Activated naive CD8-positive, alpha-beta T cell treated with anti-CD3 and anti-CD28 coated beads, Interleukin-2, amount 10 ng/mL, durations not matched to agents 7 days and 5 days (primary cell): ENCODE measurements at places on chromosomes 11 and 22. TPM values are rescaled to one million over a fixed set of nuclear protein-coding genes. Genes with fewer than 3 reads are reported as not detected.

CCDC88B gene
- 132 TPM for total RNA-seq

GUCD1 gene
- total RNA-seq = 104 TPM

TMEM123 gene
- total RNA-seq = 493 TPM

TNNT3 gene
- 16.7 TPM for total RNA-seq

AQP11 gene
- total RNA-seq = 0.48 TPM

LPXN gene
- total RNA-seq = 159 TPM

- H3K4me3 ChIP-seq = no peak overlapping the region
- no peaks in the 10 kb centered on the region for H3K4me1 ChIP-seq
- DNase-seq = no peak
- no peaks in the 10 kb centered on the region for H3K36me3 ChIP-seq
- no peak overlapping the region for H3K27ac ChIP-seq
- H3K27me3 ChIP-seq = no peaks in the 10 kb centered on the region
These were observed 310.9 kb upstream of the ANO3 start for GRCh38 chr11:26021017-26021416.

- no peak overlapping the region for H3K27ac ChIP-seq
- DNase-seq = no peak
- no peaks in the 10 kb centered on the region for H3K27me3 ChIP-seq
- H3K4me1 ChIP-seq = peaks cover 19% of the 10 kb centered on the region
These were observed 32.6 kb downstream of the MYO18B start for GRCh38 chr22:25774575-25775026.

GRCh38 chr11:117145393-117145761 lies 1.3 kb downstream of the PAFAH1B2 start:
- H3K27ac ChIP-seq = peak overlapping the region; percentile 95
- H3K36me3 ChIP-seq = peaks cover 25% of the 10 kb centered on the region
- H3K27me3 ChIP-seq = peaks cover 6% of the 10 kb centered on the region
- no peak for DNase-seq
- H3K4me3 ChIP-seq = peak overlapping the region; percentile 98

DNA sequence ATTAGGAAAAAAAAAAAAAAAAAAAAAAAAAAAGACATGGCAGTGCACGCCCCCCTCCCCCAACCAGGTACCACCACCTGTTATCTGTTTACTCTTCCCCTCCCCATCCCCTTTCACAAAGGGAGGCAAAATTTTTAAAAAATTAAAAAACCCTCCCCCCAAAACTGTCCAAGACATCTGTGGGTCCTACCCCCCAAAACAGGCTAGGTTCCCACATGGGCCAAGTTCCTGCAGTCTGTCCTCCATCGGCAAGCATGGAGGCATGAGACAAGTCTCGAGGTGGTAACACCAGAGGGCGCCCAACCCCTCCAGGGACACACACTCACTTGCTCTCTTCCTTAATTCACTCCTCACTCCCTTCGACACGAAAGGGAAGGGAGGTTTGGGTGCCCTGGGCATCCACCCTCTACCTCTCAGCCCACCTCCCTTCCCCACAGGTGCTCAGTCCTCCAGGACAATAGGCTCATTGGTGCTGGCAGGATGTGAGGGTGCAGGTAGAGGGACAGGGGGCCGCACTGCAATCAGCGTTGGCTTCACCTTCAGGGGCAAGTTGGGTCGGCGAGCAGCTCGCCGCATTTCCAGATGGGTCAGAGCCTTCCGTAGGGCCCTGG lies 2.2 kb upstream of the TUT1 start:
- peak overlapping the region; percentile 88 for H3K27ac ChIP-seq
- H3K4me1 ChIP-seq = peaks cover 46% of the 10 kb centered on the region
- H3K4me3 ChIP-seq = peak overlapping the region; percentile 58
- no peaks in the 10 kb centered on the region for H3K27me3 ChIP-seq
- peaks cover 29% of the 10 kb centered on the region for H3K36me3 ChIP-seq

DNA sequence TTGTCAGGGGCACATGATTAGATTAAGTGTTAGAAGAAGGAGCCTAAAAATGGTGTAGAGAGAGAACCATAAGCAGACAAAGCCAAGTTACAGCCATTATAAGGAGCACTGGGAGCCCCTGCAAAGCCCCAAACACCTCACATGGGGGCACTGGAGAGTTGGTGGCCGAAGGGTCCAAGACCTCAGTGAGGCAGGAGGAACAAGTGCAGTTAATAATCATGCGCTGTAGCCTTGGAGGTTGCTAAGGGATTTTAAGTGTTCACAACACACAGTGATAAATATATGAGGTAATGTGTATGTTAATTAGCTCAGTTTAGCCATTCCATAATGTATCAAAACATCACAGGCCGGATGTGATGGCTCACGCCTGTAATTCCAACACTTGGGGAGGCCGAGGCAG lies 54.4 kb upstream of the JAM3 start:
- peaks cover 52% of the 10 kb centered on the region for H3K27me3 ChIP-seq
- no peak for DNase-seq
- no peaks in the 10 kb centered on the region for H3K36me3 ChIP-seq
- H3K4me3 ChIP-seq = no peak overlapping the region
- H3K27ac ChIP-seq = no peak overlapping the region
- H3K4me1 ChIP-seq = peaks cover 2% of the 10 kb centered on the region

DNA sequence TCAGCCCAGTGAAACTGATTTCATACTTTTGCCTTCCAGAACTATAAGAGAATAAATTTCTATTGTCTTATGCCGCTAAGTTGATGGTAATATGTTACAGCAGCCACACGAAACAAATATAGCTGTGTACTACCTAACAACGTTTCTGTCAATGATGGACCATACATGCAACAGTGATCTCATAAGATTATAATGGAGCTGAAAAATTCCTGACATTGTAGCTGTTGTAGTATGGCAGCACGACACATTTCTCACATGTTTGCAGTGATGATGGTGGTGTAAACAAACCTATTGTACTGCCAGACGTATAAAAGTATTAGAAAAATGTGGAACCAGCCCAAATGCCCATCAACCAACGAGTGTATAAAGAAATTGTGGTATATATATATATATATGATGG lies 5.8 kb upstream of the SLC5A1 start:
- no peaks in the 10 kb centered on the region for H3K4me1 ChIP-seq
- H3K4me3 ChIP-seq = no peak overlapping the region
- H3K27me3 ChIP-seq = peaks cover 53% of the 10 kb centered on the region
- H3K36me3 ChIP-seq = no peaks in the 10 kb centered on the region

- peaks cover 11% of the 10 kb centered on the region for H3K27me3 ChIP-seq
- peak overlapping the region; percentile 90 for H3K27ac ChIP-seq
- peaks cover 38% of the 10 kb centered on the region for H3K4me1 ChIP-seq
- no peaks in the 10 kb centered on the region for H3K36me3 ChIP-seq
- DNase-seq = no peak
These were observed 8.9 kb downstream of the SCGB1A1 start for GRCh38 chr11:62427630-62428233.

DNA sequence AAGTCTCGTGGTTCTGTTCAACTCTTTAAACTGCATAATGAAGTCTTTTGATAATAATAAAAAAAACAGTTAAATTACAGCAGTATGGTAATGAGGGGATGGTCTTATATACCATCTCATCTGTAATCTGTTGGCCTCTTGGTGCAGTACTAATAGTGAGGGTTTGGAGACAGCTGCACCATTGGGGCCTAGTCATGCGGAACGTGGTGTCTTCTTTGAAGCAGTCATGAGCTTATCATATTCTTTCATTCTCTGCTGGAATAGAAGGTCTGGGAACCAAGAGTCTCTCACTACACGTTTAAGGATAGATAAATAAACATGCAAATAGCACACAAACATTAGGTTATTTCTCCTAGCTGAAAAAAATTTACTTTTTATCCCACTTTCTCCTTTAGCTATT lies 40.9 kb upstream of the OR9Q1 start:
- H3K27me3 ChIP-seq = peaks cover 3% of the 10 kb centered on the region
- H3K27ac ChIP-seq = no peak overlapping the region
- no peak overlapping the region for H3K4me3 ChIP-seq

DNA sequence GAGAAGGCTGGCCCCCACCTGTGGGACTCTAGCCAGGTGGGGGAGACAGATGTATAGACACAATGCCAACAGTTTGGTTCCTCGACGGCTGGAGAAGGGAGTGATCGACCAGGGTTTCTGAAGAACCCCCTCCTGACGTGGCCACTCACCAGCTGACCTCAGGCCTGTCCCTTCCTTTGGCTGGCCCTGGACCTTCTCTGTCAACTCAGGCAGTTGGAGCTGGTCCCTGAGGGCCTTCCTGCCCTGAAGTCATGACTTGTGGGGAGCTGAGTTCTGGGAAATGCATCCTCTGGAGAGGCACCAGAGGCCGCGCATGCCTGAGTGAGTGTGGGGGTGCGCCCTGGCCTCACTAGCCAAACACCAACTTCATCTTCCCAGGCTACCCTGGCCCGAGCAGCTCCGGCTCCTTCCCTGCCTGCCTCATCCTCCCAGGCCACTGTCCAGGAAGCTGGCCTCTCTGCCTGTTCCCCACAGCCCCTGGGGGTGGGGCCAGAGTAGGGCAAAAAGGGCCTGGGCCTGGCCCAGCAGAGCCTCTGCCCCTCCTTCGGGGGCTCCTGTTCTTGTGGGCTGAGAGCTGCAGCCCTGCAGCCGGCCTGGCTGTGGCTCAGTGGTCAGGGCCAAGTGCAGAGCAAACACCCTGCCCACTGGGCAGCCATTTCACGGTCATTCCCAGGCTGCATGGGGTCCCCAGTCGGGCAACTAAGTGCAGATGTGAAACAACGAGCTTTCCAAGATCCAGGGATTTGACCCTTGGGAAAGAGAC lies 23.6 kb downstream of the TXN2 start:
- no peak for DNase-seq
- H3K4me1 ChIP-seq = peaks cover 28% of the 10 kb centered on the region
- H3K36me3 ChIP-seq = peaks cover 3% of the 10 kb centered on the region

DNA sequence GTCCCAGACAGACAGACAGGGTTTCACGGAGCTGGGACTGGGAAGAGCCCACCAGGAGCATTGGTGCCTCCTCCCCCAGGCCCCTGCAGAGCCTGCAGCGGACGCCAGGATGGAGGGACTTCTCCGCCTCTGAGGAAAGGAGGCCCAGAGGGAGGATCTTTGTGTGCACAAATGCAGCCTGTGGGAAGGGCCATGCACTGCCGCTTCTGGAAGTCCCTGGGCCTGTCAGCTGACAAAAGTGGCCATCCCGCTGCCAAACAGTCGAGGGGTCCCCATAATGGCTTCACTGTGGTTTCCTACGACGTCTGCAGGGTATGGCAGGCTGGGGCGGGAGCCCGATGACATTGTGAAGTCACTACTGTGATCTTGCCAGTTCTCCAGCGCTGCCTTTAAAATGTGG lies 73.8 kb downstream of the TP53I11 start:
- no peak for DNase-seq
- no peak overlapping the region for H3K27ac ChIP-seq
- H3K27me3 ChIP-seq = peaks cover 6% of the 10 kb centered on the region
- no peak overlapping the region for H3K4me3 ChIP-seq
- H3K36me3 ChIP-seq = no peaks in the 10 kb centered on the region

DNA sequence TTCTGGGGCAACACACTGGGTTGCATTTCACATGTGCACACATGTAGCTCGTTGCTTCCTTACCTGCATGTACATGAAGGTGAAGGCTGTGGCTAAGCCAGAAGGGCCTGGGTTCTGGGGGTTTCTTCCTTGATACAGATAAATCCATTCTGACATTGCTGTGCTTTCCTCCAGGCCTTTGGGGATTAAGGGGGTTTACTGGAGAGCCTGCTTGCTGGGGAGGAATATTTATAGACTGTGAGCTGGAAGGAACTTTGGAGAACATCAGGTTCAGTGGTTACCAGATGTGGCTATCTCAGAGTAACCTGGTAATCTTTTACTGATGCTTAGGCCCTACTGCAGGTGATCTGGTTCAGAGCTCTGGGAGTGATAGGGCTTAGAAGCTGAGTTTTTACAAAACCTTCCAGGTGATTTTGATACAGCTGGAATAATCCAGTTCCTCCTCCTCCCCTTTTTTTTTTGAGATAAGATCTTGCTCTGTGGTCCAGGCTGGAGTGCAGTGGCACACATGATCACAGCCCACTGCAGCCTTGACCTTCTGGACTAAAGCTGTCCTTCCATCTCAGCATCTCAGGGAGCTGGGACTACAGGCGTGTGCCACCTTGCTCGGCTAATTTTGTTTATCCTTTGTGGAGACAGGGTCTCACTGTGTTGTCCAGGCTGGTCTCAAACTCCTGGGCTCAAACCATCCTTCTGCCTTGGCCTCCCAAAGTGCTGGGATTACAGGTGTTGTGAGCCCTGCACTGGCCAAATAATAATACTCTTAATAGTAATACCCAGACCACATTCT lies 19.9 kb downstream of the ACO2 start:
- H3K4me1 ChIP-seq = peaks cover 9% of the 10 kb centered on the region
- no peak overlapping the region for H3K27ac ChIP-seq
- peaks cover 4% of the 10 kb centered on the region for H3K36me3 ChIP-seq
- DNase-seq = no peak

- DNase-seq = no peak
- H3K4me1 ChIP-seq = peaks cover 42% of the 10 kb centered on the region
- H3K27me3 ChIP-seq = no peaks in the 10 kb centered on the region
- H3K36me3 ChIP-seq = peaks cover 14% of the 10 kb centered on the region
- H3K27ac ChIP-seq = no peak overlapping the region
These were observed 17.0 kb downstream of the PTPRJ start for GRCh38 chr11:47997063-47998053.

DNA sequence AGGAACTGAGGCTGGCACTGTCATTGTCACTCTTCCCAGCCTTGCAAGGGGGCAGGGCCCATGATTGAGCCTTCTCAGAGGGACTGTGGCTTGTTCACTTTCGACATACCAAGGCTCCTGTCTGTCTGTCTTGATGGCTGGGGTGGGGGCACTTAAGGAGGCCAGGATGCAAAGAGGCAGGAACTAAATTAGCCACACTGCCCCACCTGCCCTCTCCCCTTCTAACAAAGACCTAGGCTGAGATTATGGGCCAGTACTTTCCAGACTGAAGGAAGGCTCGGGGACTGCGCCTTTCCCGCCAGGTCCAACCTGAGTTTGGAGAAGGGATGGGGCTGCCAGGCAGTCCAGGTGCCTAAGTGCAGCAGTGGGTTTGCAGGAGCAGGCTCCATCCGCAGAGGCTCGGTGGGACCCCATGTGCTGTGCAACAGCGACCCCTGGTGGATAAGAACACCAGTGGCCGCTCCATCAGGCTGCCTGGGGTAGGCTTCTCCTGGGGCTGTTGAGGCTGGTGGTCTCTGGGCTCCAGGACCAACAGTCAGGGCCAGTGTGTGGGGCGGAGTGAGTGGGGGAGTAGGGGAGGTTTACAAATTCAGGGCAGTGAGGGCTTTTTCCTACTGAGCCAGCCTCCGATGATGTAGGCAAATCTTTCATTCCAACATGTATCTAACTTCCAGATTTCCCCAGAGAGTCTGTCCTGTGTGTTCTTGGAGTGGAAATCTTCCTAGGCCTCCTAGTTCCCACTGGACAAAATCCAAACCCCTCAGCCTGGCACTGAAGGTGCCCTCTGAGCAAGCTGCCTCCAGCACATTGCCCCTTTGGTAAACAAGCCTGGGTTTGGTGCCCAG lies 93.9 kb downstream of the INSC start:
- no peaks in the 10 kb centered on the region for H3K4me1 ChIP-seq
- no peak overlapping the region for H3K27ac ChIP-seq
- DNase-seq = peak; percentile 80
- no peaks in the 10 kb centered on the region for H3K36me3 ChIP-seq
- H3K4me3 ChIP-seq = no peak overlapping the region

GRCh38 chr11:10784232-10785145 lies 24.2 kb downstream of the EIF4G2 start:
- no peaks in the 10 kb centered on the region for H3K36me3 ChIP-seq
- no peaks in the 10 kb centered on the region for H3K27me3 ChIP-seq
- H3K27ac ChIP-seq = no peak overlapping the region
- H3K4me3 ChIP-seq = no peak overlapping the region
